ENCODE measurements at places on chromosomes 2 and 18.

GRCh38 chr18:48946329-48946835 is 4.4 kb downstream of the SMAD7 start:
- no peak for DNase-seq

GRCh38 chr2:127986548-127987079 is 41.2 kb downstream of the SAP130 start:
- DNase-seq = no peak

DNA sequence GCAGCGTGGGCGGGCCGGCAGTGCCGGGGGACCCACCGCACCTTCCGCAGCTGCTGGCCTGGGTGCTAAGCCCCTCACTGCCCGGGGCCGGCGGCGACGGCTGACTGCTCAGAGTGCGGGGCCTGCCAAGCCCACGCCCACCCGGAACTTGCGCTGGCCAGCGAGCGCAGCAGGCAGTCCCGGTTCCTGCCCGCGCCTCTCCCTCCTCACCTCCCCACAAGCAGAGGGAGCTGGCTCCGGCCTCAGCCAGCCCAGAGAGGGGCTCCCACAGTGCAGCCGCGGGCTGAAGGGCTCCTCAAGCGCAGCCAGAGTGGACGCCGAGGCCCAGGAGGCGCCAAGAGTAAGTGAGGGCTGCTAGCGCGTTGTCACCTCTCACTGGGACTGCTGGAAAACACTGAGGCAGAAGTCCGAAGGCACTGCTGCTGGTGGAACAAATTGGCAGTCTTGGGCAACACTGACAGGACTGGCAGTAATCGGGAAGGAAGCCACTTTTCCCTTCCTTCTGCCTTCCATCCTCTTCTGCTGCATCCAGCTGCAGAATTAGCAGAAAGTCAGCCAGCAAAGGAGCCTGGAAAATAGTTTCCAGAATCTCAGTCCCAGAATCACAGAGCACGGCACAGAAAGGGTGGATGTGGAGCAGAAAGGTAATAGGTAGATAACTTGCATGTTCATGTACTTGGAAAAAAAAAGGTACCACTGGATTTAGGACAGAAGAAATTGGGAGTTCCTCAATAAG is 179.4 kb upstream of the FN1 start:
- no peak for DNase-seq

GRCh38 chr2:70927641-70928040 is 8.1 kb upstream of the ATP6V1B1 start:
- no peak for DNase-seq

- DNase-seq = no peak
Observed at GRCh38 chr2:54120950-54121349, 5.5 kb downstream of the ACYP2 start.

DNA sequence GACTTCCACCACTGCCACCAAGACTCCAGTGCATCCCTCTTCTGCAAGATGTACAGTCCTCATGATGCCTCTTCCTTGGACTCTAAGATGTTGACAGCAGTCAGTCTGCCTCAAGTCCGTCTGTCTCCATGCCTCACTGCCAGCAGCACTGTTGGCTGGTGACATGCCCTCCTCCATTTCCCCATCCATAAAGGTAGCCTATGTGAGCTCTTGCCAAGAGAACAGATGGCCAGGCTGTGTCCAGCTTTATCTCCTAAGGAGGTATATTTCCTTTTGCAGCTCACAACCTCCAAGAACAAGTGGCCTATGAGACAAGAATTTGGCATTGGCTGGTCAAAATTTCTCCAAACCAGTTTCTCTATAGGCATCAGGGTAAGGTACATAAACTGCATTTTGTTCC is 149.3 kb upstream of the HNRNPA3 start:
- DNase-seq = no peak

DNA sequence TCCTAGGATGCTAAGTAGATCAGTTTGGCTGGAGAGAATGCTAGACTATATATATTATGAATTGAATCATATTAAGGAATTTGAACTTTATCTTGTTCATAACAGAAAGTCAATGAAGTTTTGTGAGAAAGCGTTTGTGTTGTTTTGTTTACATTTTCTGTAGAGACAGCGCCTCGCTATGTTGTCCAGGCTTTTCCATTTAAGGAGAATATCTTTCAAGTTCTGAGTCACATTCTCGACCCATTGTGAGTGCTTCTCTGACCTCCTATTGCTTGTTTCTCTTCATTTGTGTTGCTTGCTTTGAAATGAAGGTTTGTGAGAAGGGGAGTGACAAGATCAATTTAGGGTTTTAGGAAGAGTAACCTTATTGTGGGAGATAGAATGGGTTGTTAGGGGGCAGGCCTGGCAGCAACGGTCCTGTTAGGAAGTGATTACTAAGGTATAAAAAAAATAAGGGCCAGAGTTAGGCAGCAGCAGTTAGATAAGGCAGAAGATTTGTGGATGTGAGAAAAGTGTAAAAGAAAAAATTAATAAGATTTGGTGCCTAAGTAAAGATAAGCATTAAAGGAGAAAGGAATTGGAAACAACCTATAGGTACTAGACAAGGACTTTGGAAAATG is 47.6 kb upstream of the ACVR1 start:
- DNase-seq = no peak

DNA sequence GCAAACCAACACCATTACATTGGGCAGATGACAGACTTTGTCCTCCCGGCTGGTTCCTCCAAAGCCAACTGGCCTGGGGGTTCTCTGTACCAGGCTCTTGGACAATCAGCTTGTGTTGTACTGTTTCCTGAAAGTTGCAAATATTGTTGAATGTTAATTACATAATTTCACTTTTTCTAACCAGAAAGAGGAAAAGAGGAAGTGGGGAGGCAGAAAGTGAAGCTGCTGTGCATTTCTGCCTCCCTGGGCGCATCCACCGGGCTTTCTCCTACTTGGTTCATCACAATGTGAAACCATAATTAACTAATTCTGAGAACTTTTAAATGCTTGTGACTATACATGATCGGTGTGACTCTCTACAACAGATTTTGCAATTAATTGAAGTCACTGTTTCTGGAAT is 10.1 kb downstream of the TWIST2 start:
- DNase-seq = no peak

GRCh38 chr2:72604468-72604867 is 221.4 kb downstream of the EXOC6B start:
- no peak for DNase-seq

DNA sequence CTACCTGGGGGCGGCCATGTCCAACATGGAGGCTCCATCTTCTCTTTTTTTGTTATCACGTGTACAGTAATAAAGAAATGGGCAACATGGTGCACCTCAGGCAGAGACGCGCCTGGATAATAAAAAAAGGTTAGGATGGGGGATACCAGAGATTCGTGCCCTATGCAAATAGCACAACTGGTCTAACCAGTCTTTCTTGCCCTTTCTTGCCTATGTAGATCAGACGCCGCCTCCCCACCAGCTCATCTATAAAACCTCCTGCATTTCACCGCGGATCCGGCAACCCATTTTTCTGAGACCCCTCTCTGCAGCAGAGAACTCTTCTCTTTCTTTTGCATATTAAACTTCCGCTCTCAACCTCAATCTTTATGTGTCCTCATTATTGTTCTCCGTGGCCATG is 68.7 kb downstream of the MYL12B start:
- no peak for DNase-seq

DNA sequence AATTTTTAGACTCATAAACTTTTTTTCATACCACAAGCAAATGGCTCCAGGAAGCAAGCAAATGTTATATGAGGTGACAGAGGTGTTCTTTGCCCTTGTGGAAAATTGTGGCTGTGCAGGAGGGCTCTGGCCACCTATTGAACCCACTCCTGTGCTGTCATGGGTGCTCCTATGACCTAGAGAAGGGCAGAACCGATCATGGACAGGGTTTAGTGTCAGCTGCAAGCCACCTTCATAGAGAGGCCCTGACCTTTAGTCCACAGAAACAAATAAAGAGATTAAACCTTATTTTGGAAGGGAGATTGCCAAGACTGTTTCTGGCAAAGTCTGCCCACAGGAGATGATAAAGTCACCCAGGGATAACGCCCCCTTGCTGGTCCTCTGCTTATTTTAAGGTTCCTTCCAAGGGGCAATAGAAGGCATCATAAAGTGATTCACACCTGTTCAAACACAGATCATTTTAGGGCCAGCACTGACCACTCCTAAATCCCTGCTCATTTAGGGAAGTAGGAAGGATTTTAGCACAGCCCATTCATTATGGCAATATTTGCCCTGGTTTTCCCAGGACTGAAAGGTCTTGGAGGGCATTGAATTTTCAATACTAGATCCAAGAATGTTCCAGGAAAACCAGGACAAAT is 26.1 kb upstream of the STAT4 start:
- no peak for DNase-seq

DNA sequence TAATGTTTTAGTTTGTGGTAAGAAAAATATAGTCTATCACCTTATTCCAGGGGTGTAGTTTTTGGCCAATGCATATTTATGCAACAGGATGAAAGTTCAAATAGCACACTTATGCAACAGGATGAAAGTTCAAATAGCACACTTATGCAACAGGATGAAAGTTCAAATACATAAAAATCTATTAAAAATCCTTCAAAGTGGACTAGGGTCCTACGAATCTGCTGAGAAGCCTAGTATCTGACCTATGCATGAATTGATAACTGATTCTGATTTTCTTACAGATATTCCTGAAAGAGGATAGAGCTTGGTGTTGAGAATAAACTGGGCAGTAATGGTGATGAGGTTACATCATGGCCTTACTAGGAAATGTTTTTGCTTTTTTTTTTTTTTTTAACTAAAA is 2.8 kb downstream of the PECR start:
- DNase-seq = no peak

- DNase-seq = no peak
Observed at GRCh38 chr18:72261590-72261989, 282.6 kb downstream of the CBLN2 start.

- DNase-seq = no peak
Observed at GRCh38 chr18:53819174-53819573, 405.3 kb downstream of the MBD2 start.

GRCh38 chr2:198044777-198045176 is 240.4 kb downstream of the PLCL1 start:
- no peak for DNase-seq

- no peak for DNase-seq
Observed at GRCh38 chr18:78980279-78980771, 707 bp downstream of the SALL3 start.

GRCh38 chr18:35502052-35502451 is 4.3 kb upstream of the INO80C start:
- no peak for DNase-seq

- no peak for DNase-seq
Observed at GRCh38 chr18:30280861-30281470, 761.6 kb downstream of the DSC3 start.

- DNase-seq = no peak
Observed at GRCh38 chr2:115011721-115012120, 569.3 kb downstream of the DPP10 start.

- DNase-seq = peak; percentile 56
Observed at GRCh38 chr2:142892715-142893114, 15.3 kb downstream of the KYNU start.

GRCh38 chr2:173239644-173240043 is 115.0 kb upstream of the CDCA7 start:
- peak; percentile 63 for DNase-seq

DNA sequence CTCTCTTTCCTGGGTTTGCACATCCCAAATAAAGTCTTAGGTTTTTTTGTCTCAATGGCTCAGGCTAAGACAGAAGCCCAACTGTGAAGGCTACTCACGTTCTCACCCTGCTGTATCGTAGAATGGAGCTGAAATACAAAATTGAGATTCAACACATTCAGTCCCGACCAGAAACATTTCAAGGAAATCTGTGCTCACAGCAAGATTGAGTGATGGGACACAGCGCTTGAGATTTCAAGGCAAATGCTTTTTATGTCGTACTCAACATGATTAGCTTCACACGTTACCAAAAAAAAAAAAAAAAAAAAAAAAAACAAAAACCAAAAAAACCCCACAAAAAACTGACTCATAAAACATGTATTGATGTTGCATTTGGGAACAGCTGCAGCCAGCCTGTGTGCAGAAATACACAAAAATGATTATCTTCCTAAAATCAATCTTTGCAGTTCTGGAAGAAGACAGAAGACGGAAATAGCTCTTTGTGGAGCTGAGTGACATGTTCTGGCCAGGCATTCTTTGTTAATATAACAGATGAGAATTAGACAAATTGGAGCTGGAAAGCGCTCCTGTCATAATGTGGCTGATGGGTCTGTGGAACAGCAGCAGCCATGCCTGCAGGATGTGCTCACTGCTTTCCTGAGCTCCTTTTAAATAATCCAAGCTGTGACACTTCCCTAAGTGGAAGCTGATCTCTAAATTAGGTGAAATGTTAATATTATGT is 453.2 kb downstream of the LPIN1 start:
- no peak for DNase-seq

- DNase-seq = no peak
Observed at GRCh38 chr2:83874066-83874465, 585.0 kb downstream of the SUCLG1 start.

DNA sequence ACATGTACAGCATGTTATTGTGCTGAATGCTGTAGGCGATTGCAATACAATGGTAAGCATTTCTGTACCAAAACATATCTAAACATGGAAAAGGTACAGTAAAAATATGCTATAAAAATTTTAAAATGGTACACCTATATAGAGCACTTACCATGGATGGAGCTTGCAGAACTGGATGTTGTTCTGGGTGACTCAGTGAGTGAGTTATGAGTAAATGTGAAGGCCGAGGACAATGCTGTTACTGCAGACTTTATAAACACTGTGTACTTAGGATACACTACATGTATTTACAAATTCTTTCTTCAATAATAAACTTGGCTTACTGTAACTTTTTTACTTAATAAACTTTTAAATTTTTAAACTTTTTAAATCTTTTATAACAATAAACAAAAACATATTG is 473.4 kb upstream of the UBE2E3 start:
- DNase-seq = no peak

DNA sequence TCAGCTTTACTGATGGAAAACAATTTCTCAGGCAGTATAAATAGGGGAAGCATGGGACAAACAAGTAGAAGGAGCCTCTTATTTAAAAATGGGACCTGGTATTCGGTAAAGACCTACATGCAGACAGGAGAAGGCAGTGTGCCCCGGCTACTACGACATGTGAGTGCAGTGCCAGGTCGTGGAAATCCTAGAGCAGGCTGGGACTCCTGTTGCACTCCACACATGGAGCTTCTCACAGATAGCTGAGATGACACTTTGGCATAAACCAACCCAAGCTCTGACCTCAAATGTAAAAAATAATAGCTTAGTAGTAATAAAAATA is 885 bp upstream of the DSEL start:
- DNase-seq = no peak

GRCh38 chr2:220053919-220054318 is 426.5 kb downstream of the SLC4A3 start:
- DNase-seq = no peak

- no peak for DNase-seq
Observed at GRCh38 chr18:363301-364085, 95.6 kb upstream of the THOC1 start.

GRCh38 chr2:21415234-21415633 is 291.5 kb downstream of the TDRD15 start:
- DNase-seq = no peak

DNA sequence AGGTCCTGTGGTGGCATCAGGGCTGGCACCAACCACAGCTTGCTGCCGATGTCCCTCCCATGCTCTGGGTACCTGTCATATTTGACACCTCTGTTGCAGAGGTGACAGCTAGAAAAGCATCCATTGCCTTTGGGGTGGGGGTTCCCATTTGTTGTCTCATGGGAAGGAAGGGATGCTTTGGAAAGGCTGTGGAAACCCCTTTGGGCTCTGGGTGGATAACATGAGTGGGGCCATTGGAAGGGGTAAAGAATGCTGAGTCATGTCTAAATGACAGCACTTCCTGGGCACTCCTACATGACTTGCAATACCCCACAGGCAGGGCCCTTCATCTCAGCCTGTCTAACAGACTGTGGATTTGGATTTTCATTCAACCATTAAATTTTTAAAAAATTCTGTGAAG is 27.8 kb downstream of the CTIF start:
- no peak for DNase-seq

- no peak for DNase-seq
Observed at GRCh38 chr2:54470266-54470938, 14.3 kb downstream of the SPTBN1 start.

All from GM10248 (cell line).